Activated CD4-positive, alpha-beta memory T cell treated with anti-CD3 and anti-CD28 coated beads for 36 hours (primary cell): ENCODE measurements at places on chromosomes 4 and X. TPM values are rescaled to one million over a fixed set of nuclear protein-coding genes. Genes with fewer than 3 reads are reported as not detected.

GRCh38 chrX:118420462-118420861 lies 74.6 kb downstream of the WDR44 start:
- DNase-seq = no peak

GRCh38 chr4:82436780-82437179 lies 6.4 kb downstream of the ENOPH1 start:
- DNase-seq = no peak

DNA sequence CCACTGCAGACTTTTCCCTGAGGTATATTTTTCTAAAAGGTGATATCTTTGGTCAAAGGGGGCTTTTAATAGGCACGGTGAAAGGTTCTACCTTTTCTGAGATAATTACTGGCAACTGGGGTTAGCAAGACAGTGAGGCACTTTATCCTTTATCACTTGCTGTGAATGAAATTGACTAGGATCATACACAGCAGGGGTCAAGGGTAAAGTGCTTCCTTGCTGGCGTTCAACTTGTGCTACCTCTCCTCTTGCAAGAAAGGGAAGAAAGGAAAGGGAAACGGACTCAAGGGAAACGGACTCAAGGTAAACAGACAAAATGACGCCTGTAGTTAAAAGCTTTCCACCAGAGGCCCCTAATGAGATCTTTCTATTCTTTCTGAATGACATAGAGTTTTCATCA lies 78.6 kb upstream of the RAPGEF2 start:
- no peak for DNase-seq

DNA sequence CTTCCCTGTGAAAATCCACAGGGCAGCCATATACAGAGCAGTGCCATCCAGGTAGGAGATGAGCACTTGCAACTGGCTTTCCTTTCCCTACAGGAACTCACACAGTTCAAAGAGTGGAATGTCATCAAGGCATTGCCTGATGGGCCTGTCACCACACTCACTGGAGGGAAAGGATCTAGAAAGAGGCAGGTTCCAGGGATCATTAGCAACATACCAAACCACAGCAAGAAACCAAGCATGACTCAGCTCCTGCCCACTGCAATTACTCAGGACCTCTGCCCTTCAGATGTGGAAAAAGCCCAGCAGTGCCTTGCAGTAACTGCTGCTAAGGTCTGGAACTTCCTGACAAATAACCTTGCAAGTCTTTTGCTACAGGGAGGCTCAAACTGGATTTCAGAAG lies 101.2 kb downstream of the ZNF674 start:
- peak; percentile 35 for DNase-seq

DNA sequence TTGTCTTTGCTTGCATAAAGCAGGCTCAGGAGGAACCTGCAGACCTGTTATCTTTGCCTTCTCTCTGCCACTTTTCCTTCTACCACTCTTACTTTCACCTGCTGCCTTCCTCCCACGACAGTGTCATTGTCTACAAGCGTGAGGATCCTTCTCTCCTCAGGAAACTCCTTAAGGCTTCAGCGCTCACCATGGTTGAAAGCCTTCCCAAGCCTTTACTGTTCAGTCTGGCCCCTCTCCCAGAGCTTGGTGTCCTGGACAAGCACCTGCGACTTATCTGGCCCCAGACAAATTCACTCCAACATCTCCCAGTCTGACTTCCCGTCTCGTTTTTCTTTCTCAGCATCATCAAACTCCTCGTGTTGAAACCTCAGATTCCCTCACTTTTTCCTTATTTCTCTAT lies 31.0 kb downstream of the CC2D2A start:
- no peak for DNase-seq

DNA sequence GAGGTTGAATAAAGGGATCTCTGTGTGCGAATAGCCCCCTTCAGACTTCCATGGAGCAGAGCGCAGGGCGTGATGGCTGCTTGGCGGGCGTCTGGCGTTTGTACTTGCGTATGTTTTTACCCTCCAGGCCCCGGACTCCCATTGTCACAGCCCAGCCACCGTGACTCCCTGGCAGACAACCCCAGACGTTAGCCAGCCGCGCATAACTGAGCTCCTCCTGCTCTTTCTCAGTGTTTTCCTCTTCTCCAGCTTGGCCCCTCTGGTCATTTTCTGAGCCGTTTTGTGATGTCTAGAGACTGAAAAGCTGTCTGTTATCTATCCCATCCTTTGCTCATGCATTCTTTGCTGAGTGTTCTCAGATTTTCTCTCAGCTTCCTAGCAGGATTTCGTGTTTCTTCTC lies 54.3 kb downstream of the IGFBP7 start:
- DNase-seq = no peak

- no peak for DNase-seq
These were observed 110.9 kb upstream of the ANK2 start for GRCh38 chr4:112938461-112939058.

DNA sequence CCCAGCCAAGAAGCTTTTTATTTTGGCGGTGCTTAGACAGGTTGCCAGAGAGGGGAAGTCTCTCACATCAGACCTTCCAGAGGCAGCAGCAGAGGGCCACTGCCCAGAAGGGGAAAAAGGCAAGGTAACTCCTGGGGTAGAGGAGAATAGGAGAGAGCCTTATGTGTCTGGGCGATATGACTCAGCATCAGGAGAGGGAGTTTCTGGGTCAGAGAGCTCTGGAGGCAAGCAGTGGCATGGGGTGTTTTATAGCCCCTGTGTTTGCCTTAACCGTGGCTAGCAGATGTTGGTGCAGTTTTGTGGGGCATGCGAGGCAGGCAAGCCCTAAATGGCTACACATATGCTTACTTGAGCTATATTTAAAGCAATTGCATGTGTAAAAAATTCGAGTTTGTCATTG lies 8.3 kb upstream of the ZXDB start:
- DNase-seq = no peak

GRCh38 chr4:147513091-147513490 lies 32.2 kb downstream of the EDNRA start:
- DNase-seq = no peak

DNA sequence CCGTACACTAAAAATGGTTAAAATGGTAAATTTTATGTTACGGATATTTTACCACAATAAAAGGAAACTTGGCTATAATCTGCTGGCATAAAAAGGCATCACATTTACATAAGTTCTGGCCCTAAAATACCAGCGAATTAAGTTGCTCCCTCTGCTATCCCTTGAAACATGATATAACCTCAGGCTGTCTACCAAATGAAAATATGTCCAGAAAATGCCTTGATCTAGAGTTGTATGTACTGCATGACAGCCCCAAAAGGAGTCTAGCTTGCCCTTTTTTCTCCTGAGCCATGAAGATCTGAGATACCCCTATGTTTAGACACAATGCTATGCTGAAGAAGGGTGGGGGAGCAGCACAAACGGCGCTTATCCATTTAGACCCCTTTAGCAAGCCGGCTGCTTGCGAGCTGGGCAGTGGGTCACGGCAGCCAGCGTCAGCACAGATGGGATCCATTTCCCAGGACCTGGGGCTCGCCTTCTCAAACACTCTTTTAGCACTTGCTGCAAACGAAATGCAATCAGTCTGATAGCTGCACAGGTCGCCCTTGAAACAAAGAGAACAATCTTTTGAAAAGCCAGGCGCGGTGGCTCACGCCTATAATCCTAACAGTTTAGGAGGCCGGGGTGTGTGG lies 77.0 kb downstream of the AFAP1 start:
- DNase-seq = no peak

DNA sequence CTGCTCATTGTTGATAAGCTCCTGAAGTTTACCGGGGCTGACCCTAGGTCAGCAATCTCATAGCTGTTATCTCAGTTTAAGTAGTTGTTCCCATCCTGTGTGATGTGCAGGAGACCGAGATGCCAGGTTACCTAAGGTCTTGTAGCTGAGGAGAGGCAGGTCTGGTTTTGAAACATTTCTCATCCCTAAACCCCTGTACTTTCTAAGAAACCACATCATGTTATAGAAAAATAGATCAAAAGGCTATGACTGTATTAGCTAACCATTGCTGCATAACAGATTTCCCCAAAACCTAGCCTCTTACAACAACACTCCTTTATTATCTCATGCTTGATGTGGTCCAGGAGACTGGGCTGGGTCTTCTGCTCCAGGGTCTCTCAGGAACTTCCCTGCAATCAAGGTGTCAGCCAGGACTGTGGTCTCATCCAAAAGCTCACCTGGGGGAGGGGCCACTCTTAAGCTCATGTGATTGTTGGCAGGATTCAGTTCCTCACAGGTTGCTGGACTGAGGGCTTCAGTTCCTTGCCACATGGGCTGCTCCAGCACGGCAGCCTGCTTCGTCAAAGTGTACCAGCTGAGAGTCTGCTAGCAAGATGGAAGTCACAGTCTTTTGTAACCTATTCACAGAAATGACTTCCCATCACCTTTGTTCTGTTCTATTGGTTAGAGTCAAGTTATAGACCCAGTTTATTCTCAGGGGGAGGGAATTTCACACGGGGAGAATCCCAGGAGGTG lies 60.9 kb upstream of the CLCN4 start:
- peak; percentile 41 for DNase-seq

Gene FOXR2
- not detected for total RNA-seq

Gene FRMD7
- total RNA-seq = not detected

Gene MAGEA2
- total RNA-seq = not detected

Gene MAGIX
- total RNA-seq = 0.87 TPM
